Lung microvascular endothelial cell (primary cell): ENCODE measurements at places on chromosomes 16 and 17. TPM values are rescaled to one million over a fixed set of nuclear protein-coding genes. Genes with fewer than 3 reads are reported as not detected.

- DNase-seq, result no peak
Measured at GRCh38 chr16:52652033-52652432, 105.1 kb upstream of the TOX3 start.

- no peak for DNase-seq
Measured at GRCh38 chr17:77698903-77699623, 259.4 kb upstream of the TNRC6C start.

DNA sequence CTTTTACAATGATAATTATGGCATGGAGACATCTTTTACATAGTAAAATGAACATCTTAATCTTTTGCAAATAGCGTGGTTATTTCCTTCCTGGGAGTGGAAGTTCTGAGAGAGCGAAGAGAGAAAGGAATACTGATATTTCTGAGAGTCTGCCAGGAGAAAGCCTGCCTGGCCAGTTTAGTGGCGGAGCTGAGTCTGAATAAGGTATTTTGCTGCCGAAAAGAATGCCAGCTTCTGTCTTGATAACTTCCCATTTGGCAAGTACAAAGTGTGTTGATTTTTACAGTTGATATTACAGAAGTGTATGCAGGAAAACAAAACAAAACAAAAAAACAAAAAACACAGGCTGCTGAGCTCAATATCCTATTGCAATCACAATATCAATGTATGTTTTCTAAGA is 55.9 kb downstream of the KCNJ2 start:
- no peak for DNase-seq

- DNase-seq, result no peak
Measured at GRCh38 chr16:23530062-23530461, 19.8 kb upstream of the GGA2 start.

GRCh38 chr16:72203401-72203800 is 31.4 kb upstream of the PMFBP1 start:
- DNase-seq, result peak; percentile 73

DNA sequence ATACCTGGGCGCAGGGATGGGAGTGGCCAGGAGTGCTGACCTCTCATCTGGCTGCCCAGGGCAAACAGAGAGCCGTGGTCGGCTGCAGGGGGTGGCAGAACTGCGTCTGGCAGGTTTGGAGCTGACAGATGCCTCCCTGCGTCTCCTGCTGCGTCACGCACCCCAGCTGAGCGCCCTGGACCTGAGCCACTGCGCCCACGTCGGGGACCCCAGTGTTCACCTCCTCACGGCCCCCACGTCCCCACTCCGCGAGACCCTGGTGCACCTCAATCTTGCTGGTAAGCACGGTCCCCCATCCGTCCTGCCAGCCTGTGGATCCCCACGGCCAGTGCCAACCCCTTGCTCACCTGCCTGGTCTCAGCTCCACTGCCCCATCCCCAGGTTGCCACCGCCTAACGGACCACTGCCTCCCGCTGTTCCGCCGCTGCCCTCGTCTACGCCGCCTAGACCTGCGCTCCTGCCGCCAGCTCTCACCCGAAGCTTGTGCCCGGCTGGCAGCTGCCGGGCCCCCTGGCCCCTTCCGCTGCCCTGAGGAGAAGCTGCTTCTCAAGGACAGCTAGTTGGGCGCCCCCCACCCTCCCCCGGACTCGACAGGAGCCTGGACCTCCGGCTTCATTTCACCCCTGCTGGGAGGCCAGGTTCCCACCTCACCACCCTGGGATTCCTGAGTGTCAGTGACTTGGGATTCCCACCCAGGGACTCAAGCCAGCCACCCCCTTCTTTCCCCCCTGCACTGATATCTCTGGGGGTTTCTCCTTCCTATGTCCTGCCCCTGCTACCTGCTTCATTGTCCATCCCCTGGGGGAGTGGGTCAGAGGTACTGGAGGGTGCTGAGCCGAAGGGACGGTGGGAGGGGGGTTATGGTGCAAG is 2.0 kb upstream of the ORAI3 start:
- no peak for DNase-seq

DNA sequence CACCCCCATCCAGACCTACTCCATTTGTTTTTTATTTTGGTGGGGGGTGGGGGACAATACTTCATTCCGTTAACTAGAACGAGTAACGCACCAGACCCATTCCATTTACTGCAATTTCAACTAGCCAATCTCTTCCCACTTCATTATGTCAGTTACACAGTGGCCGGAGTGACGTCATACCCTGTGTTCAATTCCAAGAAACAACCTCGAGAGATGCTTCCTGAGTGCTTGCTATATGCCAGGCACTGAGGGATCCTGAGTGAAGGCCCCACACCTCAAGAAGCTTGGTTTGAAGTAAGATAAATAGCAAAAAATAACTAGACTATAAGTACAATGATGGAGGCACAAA is 9.1 kb upstream of the SIAH1 start:
- peak; percentile 13 for DNase-seq

- DNase-seq, result no peak
Measured at GRCh38 chr17:28518578-28518977, 12.4 kb downstream of the FOXN1 start.

- no peak for DNase-seq
Measured at GRCh38 chr17:27367121-27367981, 73.4 kb downstream of the WSB1 start.

DNA sequence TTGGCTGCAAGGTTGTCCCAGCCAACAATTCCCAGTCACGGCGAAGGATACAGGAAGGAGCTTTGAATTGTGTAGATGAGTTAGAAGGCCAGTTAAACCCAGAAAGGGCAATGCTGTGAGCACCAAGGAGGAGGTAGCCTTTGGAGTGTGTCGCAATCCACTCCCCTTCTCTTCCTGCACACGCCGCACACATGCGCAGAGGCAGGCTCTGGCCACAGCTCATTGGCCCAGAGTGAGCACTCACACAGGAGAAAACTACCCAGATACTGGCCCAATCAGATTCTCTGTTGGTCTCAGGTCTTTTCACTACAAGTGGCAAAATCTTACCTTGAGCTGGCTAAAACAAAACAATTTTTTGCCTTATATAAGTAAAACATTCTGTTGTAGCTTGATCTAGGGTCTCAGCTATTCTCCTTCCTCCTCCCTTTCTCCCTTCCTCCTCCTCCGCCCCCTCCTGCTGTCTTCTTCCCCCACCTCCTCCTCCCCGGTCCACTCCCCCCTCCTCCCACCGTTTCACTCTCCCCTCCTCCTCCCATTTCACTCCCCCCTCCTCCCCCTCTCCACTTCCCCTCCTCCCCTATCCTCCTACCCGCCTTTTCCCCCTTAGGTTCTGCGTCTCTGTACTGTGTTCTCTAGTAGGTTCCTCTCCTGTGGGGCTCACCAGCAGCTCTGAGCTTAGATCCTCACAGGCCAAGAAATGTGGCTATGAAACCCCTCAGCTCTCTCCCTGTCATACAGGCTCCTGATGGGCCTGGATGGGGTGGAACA is 344.9 kb downstream of the CPPED1 start:
- no peak for DNase-seq

DNA sequence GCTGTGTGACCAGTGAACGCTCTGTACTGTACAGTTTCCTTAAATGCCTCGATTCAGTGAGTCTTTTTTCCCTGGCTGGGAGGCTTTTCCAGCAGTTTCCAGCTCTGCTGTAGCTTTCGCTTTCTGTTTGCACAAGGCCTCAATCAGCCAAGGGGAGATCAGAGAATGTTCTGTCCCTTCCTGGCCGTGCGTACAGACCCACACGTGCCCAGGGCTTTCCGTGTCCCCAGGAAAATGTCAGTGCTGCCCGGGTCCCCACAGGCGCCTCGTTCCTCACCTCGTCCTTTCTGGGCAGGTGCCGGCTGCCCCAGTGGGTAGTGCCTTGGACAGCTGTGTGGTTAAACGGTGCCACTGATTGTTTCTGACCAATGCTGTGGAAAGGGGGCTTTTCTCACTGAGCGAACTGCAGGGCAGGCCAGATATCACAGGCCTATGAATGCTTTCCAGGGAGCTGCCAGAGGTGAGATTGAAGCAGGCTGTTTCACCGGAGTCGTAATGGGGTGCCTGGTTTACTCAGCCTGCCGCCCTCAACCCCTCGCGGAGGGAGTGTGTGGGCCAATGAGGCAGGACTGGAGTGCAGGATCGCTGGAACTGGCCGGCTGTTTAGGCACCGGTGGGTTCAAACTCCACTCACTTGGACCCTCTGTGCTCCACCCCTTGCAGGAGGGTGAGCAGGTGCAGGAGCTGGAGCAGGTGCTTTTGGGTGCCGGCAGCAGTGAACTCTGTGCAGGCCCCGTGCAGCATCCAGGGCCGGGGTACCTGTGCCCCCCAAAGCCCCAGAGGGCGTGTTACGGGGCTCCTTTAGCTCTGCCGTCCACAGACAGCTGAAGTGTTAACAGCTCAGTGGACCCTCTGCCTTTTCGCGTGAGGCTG is 44.4 kb downstream of the ZNF778 start:
- no peak for DNase-seq

The ABCC1 gene
- total RNA-seq, result 16.6 and 25.4 TPM in 2 replicates

The AATK gene
- 0.99 and 1.5 TPM in 2 replicates for total RNA-seq

The RAMP2 gene
- total RNA-seq, result 12.9 and 36.3 TPM in 2 replicates

The HAS3 gene
- total RNA-seq, result 1.4 and 1.7 TPM in 2 replicates

The CRLF3 gene
- 12.4 and 17.9 TPM in 2 replicates for total RNA-seq

The NME1 gene
- 87.7 and 133 TPM in 2 replicates for total RNA-seq

The BCL6B gene
- 54.5 and 59.9 TPM in 2 replicates for total RNA-seq

The TMEM88 gene
- total RNA-seq, result 7.1 and 22.7 TPM in 2 replicates

The SLC5A10 gene
- not detected in 2 replicates for total RNA-seq
